BJ (cell line): ENCODE measurements at places on chromosomes 4 and X.

DNA sequence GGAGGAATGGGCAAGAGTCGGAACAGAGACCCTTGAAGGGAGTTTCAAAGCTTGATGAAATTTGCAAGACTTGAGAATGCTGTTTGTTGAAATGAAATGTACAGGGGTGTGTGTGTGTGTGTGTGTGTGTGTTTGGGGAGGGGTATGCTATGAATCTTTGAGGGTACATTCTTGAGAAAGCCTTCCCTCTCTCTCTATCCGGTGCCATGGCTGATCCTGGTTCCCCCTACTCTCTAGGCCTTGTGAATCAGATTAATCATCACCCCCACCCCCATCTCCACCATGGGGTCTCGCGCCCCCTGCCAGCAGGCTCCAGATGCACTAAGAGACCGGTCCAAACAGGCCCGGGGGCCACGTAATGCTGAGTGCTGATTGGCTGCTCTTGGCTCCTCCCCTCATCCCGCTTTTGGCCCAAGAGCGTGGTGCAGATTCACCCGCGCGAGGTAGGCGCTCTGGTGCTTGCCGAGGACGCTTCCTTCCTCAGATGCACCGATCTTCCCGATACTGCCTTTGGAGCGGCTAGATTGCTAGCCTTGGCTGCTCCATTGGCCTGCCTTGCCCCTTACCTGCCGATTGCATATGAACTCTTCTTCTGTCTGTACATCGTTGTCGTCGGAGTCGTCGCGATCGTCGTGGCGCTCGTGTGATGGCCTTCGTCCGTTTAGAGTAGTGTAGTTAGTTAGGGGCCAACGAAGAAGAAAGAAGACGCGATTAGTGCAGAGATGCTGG is at the start of gene HTR2C:
Gene HTR2C, plus strand, starts transcription at position 441 of the 729 bp plus-strand sequence. CDS start 142,851 bp downstream, outside the sequence.
- DNase-seq = no peak

DNA sequence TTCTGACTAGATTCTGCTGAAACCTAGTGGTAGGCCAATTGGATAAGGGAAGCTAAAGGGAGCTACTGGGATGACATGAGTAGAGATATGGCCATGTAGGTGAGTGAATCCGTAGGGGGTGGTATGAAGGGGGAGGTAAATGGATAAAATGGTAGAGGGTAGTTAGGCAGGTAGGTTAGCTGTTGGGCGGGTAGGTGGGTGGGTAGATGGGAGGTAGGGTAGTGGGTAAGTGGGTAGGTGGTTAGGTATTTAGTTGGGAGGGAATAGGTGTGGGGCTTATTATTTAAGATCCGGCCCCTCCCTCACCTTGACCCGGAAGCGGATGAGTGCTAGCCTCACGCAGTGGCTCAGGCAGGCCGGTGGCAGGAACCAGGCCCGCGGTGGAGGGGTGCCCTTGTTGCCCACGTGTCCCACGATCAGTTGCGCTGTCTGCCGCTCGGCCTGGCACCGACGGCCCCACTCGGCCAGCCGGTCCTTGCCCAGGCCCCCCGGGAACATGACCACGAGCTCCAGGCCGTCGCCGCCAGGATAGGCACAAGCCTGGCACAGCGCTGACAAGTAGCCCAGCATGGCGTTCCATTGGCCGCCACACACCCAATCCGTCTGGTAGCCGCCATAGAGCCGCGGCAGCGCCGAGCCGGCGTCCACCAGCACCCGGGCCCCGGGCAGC is 725 bp downstream of the FAM120C start:
- DNase-seq = no peak

DNA sequence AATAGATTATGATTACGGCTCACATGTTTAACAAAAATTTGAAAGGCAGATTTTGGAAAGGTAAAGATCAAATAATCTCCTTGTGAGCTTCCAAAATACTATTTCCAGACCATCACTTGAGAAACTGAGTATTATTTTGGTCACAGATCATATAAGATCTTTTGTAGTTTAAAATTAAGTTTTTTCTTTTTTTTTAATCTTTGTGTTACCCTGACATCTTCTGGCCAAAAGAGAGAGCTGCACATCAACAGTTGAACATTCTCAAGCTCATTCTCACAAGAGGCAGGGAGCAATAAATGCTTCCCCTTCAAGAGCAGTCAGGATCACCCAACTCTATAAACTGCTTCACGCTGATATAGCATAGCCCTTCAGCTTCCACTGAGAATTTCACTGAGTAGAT is 15.9 kb downstream of the TMEM192 start:
- no peak for DNase-seq

- no peak for DNase-seq
These were observed 4.5 kb upstream of the MAML3 start for GRCh38 chr4:140158365-140159030.

DNA sequence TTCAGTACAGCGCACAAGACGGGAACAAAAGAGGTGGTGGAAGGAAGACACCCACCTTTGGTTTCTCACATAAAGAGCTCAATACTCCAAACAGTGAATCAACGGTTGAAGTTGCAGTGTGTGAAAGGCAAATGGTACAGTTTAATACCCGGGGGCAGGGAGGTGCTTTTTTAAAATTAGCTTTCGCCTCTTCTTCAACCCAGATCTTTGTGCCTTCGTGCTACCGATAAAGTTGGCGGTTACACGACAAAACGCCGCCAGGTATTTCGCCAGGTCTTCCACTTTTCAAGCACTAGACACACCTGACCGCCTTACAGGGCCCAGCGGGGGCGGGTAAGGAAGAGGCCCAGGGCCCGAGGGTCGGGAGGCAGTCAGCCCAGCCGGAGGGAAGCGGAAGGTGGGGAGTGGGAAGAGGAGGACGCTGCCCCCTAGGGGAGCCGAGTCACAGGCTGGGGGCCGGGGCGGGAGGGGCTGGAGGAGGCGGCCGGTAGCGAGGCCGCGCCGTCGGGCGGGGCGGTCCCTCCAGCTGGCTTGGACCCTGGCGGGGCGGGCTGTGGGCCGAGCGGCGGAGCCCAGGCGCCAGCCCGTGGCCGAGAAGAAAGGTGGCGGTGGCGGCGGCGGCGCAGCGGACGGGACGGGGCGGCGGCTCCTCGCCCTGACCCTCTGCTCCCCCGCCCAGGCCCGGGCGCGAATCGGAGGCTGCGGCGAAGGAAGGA is 16.0 kb downstream of the UTP3 start:
- DNase-seq = no peak

- DNase-seq = no peak
These were observed 8.0 kb downstream of the CTBP1 start for GRCh38 chr4:1240721-1241465.

- no peak for DNase-seq
These were observed 12.0 kb downstream of the TMEM187 start for GRCh38 chrX:153984351-153985178.

DNA sequence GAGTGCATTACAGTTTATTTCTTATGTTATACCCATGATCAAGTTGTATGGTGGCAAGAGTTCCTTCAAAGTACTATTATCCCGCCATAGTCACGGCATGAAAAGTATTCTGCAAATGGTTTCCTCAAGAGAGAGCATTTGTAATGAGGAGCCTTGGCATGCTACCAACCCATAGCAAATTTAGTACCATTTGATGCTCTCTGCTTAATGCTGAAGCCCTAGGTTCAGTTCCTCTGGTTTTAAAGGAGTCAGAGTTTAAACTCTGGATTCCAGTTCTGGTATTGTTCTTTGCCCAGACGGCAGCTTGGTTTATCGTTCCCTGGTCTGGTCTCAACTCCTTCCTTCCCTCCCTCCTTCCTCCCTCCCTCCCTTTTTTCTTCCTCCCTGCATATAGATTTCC is 371.3 kb downstream of the BMPR1B start:
- DNase-seq = no peak

DNA sequence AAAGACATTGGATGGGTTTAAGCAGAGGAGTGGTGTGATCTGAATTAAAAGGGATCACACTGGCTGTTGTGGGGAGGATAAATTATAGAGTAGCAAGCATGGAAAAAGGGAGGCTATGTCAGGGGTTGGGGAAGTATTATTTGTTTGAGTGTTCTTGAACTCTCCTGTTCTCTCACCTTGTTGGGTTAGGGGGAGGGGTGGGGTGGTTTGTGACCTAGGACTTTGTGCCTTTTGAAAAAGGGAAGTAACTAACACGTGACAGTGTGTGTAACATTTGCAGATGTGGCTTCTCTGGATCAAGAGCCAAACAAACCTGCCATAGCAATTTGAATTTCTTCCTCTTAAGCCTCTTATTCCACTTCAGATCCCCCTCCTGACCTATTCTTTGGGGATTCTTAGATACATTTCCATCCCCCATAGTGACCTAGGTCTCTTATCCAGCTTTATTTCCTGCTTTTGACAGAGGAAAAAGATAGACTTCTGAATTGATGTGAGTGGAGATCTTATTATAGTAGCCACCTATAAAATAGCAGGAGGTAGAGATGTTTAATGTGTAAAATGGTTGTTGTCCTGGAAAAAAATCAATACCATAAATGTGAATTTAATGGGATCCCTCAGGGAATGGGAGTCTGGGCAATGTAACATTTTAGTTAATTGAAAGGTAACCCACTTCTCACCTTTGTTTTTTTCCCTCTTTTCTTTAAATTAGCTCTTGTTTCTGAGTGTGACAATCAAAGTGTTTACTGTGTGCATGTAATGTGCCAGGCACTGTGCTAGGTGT is 120.4 kb downstream of the CT47B1 start:
- no peak for DNase-seq
